ENCODE measurements at places on chromosomes 3 and 15.

DNA sequence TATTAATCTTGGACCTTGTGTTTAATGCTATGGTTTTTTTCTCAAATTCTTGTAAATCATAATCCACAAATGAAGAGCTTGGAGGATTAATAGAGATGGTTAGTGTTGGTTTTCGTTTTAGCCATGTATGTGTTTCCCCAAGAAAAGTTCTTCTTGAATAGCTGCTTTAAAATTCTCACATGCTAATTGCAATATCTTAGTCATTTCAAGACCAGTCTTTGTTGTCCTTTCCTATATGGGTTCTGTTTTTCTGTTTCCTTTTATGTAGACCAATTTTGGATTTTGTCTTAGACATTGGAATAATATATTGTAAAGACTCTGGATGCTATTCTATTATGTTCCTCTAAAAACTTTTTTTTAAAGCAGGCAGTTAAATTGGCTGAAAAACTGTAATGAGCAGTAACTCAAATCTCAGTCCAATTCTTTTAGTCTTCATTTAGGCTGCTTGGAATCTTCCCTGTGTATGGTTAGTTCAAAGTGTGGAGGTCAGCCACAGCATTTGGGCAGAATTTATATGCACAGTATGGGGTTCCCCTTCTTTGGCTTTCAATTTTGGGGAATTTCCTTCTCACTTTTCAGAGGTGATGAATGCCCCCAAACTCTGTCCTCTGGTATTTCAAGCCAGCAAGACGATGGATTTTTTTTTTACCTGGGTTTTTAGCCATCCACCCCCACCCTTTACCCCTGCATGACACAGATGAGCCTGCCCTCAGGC, 39.1 kb upstream of the DNAJC13 start:
- DNase-seq: no peak

DNA sequence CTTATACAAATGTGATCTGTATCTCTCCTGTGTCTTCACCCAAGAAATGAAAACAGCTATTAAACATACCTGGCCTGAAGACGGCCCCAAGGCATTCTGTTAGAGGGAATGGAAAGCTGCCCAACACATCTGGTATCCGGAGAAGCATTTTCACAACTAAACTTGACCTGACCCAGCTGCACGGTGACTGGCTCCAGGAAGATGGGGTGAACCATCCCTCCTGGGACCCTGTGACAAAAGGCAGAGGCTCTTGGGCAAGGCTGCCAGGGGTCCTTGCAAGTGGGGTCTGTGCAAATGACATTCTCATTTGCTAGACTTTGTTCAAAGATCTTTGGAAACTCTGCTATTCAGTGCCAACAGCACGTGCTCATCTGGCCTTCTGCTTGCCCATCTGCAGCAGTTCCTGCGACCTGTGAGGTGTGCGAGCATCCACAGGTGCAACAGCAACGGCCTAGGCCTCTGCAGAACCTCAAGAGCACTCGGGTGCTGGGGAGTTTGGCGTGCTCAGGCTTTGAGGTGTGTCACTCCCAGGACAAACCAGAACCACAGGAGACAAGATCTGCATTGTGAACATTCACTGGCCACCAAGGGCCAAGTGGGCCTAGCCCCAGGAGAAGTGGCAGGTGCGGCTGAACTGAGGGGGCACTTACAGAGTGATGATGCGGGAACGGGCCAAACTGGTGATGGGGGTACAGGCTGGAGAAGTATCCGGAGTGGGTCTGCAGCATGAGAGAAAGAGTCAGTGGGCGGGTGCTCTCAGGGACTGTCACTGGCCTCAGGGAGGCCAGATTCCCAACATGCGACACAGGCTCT, 71.8 kb downstream of the SENP2 start:
- DNase-seq: no peak

DNA sequence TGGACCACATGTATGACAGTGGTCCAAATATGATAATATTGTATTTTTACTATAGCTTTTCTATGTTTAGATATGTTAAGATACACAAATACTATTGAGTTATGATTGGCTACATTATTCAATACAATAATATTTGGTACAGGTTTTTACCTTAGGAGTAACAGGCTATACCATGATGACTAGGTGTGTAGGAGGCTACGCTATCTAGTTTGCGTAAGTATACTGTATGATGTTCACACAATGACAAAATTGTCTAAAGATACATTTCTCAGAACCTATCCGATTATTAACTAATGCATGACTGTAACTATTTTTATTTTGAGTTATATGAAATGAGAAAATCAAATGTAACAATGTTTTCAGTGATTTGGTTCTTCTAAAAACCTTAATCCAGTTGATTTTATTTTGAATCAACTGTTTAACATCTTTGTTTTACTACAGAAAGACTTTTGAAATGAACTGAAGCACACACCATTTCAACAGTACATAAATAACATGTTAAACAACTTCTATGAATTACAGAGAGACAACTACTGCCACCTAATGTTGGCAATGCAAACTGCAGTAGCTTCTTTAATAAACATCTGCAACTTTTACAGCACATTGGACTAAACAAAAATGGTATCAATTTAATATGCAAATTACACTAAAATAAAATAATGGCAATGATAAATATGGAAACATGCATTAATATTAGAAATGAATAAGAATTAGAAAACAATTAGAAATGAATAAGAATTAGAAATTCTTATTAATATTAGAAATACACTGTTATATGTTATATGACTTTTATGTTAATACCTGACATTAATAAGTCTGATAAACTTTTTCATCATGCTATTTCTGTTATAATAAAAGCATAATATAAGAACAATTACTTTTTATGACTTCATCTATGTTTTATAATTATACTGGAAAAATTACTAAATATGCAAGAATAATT, 255.7 kb downstream of the MBNL1 start:
- DNase-seq: no peak

DNA sequence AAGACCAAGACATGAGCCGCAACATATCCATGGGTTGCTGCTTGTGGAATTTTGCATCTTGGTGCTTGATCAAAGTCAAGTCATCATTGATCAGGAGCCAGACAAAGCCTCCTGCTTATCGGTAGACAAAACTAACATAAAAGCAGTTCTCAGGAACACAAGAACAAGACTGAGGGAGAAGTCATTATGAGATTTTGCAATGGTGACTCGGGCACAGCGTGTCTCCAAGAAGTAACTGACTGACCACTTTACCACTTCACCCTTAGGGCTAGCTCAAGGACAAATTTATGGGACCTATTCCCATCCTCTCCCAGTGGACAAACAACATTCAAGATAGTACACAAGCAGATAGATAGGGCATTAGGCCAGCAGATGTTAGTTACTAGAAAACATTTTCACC, 68.1 kb upstream of the LIMD1 start:
- DNase-seq: no peak

DNA sequence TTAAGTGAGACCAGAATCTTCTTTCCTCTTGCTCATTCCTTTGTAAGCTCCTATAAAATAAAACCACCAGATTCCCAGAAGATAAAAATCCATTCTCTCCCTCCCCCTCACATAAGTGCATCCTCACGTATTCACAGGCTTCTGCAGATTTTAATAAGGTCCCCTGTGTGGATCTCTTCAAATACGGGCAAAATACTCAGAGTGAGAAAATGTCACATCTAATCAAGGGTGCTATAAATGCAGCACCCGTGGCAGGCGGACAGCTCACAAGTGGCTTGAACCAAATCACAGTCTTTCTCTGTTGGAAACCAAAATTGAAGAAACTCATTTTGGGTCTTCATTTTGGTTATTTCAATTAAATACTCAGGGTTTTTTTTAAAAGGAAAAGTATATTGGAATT, 212.9 kb upstream of the CMC1 start:
- no peak for DNase-seq

GRCh38 chr3:174125267-174125824, 727.8 kb downstream of the NLGN1 start:
- DNase-seq: no peak

GRCh38 chr15:70098153-70098460, 390 bp upstream of the TLE3 start:
- no peak for DNase-seq

DNA sequence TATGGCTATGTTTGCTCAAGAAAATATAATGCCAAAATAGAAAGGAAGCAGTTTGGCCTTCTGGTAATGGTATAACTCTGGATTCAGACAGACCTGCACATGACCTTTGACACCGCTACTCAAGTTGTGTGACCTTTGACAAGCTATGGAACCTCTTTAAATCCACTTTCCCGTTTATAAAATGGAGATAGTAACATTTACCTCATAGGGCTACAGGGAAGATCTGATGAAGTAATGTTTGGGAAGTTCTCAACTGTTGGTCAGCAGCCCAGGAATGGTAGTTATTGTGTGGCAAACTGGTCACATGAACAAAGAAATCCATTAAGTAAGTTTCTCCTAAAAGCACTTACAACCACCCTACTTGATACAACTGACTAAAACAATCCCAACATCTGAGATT, 95.1 kb upstream of the PHLDB2 start:
- no peak for DNase-seq

GRCh38 chr3:11810276-11810675, 36.4 kb downstream of the TAMM41 start:
- DNase-seq: no peak

GRCh38 chr3:114307222-114307830, 13.5 kb downstream of the TIGIT start:
- no peak for DNase-seq

DNA sequence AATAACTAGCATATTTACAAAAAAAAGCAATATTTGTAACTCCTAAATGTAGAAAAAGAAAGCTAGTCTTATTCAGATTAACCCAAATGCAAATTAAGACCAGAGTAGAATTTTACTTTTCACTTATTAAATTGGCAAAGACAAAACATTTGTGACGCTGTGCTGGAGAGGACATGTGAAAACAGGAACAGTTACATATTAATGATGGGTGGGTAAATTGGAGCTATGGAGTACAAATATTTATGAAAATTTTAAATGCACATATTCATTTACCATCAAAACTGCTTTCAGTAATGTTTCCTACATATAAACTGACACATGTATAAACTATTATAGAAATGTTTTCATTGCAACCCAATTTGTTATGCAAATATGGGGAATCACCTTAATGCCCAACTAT, 278.9 kb upstream of the POU1F1 start:
- DNase-seq: no peak

GRCh38 chr15:58344213-58345070, 87.3 kb upstream of the LIPC start:
- DNase-seq: no peak

DNA sequence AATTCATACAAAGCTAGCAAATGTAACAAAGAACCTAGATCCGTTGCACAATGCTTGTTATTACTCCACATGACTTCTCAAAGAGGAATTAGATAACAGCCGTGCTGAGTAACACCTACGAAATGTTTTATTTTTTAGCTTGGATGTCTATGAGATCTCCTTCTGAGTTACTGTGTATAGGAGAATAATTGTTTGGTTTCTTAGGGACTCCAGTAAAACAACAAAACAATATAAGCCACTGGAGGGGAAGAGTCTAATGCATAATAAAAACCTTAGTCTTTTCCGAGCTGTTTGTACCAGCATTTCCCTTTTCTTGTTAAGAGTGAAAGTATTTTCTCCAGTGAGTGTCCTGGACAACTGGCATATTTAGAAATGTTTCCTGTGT, 15.6 kb downstream of the SNAP23 start:
- no peak for DNase-seq

- DNase-seq: no peak
Measured at GRCh38 chr3:66527246-66527645, 26.4 kb upstream of the LRIG1 start.

All from stimulated activated CD8-positive, alpha-beta memory T cell treated with anti-CD3 and anti-CD28 coated beads, Interleukin-15, amount 100 ng/mL, for 48 hours (primary cell).